ENCODE measurements at places on chromosomes 12 and 14.

- DNase-seq, result no peak
Measured at GRCh38 chr14:92143962-92144361, 22.2 kb downstream of the CPSF2 start.

DNA sequence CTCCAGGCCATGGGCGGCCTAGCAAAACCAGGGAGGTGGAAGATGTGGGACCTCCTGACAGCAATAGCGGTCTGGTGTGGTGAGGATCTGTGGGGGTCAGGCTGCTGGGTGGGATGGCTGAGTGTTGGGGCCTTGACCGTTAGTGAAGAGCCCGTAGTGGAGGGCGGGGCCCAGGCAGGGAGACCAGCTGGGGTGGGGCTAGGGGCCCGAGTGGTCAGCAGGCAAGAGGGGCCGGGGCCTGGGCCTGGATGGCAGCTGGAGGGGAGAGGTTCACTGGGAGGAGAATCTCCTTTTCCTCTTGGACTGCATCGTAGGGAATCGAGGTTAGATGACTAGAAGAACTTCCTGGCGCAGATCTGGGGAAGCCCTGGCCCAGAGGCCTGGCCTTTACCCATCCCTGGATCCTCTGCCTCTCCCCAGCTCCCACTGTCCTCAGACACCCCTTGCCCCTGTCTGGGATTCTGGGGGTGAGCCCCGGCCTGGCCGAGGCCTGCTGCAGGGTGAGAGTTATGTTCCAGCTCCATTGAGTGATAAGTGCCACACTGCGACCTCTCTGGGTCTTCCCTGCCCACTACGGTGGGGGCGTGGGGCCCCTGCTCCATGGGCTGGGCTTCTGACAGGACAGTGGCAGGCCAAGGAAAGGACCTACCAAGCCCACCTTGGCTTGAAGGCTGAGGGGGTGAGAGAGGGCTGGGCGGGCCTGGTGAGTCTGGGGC lies 47.1 kb downstream of the KRT80 start:
- no peak for DNase-seq

- DNase-seq, result no peak
Measured at GRCh38 chr12:22631863-22632463, 7.0 kb downstream of the ETNK1 start.

DNA sequence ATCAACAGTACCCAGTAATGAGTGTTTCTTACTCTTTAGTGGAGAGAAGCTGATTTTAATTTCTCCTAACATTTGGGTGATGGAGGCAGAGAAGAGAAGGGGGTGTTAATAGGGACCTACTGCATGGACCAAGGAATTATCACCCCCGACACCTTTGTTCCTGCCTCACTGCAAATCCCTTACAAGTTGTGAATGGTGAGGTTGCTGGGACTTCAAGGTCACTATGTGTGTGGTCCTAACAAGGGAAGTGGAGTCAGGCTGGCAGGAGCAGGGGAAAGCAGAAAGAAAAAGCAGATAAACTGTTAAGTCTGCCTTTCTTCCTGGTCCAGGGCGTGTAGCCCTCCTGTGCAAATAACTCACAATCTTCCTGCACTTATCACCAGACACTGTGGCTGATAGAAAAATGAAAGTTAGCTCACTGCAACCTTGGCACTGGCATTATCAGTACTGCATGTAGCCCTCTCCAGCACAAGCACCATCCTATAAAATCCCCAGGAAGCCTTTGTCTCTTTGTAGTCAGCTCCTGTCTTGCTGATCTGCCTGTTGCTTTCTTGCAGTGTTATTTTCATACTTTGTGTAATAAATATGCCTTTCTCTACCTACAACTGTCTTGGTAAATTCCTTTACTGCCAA lies 112.3 kb upstream of the DNM1L start:
- DNase-seq, result no peak

DNA sequence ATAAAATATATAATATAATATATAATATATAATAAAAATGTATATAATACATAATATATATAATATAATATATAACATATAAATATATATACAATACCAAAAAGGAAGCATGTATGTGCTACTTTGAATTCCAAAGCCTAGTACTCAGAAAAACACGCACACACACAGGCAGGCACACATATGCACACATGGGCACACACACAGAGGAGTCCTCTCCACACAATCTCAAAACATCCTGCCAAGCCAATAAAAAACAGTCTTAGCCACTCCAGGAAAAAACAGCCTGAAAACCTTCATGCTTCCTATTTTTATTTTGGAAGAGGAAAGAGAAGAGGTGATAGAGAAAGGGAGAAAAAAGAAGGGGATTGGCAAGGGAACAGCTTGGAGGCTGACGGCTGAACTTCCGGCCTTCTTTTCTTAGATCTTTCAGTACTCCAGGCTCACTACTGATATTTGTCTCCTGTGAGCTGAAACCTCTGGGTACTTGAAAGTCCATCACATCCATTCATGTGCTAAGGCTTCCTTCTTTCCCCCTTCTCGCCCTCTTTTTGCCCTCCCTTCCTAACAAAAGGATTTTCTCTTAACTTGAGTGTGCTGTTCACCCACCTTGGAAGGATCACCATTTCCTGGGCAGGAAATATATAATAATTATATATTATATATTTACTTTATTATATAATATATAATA lies 394.2 kb downstream of the NUAK1 start:
- no peak for DNase-seq

- no peak for DNase-seq
Measured at GRCh38 chr12:88036353-88036965, 7.3 kb upstream of the C12orf50 start.

- no peak for DNase-seq
Measured at GRCh38 chr12:69984241-69984640, 159.2 kb downstream of the MYRFL start.

DNA sequence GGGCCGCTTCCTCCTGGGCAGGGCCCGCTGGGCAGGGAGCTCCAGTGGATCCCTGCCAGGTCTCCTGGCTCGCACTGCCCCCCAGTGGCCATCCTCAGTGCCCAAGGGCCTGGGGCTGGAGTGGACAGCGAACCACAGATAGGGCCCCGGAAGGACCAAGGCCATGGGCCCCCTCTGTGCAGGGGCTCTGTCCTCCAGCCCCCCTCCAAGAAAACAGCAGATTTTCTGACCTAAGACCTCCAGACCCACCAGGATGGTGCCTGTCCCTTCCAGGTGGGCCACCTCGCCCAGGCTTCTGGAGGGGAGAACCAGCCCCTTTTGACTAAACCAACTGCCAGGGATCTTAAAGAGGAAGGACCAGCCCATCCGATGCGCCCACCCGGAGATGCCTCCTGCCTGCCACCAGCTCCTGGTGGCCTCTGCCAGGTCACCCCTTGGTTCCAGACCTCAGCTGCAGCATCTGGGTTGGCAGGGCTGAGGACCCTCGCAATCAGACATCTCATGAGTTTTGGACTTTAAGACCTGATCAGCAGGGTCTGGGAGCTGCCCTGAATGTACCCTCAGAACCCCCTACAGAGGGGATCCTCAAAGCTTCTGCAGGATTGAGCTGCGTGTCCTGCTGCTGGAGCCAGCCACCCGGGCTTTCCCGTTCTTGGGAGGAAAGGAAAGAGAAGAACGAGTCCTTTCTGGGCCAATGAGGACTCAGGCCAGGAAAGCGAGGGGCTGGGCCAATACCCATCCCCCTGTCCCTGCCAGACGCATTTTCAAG lies 325.8 kb upstream of the DIO3 start:
- DNase-seq, result no peak

GRCh38 chr14:26794731-26795130 lies 196.9 kb upstream of the NOVA1 start:
- DNase-seq, result no peak

DNA sequence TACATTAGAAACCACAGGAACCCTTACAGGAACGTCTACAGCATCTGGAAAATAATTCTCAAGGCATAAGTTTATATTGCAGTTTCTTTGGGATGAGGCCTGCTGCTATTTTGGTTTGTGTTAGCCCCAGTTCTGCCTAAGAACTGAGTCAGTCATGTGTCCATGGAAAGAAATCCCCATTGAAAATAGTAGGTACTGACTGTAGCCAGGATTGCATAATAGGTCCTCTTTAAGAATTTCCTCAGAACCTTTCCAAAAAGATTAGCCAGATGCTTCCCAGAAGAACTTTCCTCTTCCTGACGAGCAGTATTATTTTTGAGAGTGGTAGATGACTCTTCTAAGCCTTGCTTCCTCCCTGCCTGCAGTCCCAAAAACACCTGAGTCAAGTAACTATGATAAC lies 52.6 kb downstream of the RASSF8 start:
- DNase-seq, result no peak

- DNase-seq, result peak; percentile 42
Measured at GRCh38 chr14:77043984-77044485, 15.5 kb upstream of the IRF2BPL start.

DNA sequence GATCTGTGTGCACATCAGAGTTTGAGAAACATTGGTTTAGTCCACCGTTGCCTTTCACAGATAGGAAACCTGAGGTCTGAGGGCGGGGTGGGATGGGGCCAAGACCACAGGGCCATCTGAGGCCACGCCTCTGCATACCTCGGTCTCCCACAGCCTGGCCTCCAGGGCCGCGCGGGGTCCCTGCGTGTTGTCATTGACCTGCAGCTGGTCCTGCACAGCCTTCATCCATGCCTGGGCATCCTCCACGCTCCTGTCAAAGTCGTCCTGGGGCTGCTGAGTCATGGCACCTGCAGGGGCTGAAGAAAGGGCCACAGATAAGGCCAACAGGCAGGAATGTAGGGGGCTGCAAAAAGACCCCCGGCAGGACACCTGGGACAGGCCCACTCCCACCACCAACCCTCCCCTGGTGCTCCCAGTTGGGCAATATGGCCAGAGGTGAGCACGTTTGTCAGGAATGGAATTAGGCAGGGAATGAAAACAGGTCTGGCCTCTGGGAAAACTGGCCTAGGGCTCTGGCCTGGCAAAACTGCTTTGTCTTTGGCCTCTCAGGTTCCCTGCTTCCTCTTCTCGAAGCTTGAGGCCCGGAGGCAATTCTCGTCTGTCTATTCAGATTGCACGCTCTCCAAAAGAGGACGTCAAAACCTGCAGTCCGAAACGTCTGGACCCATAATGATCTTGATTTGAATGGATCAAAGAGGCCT lies 40.8 kb downstream of the SYNE3 start:
- DNase-seq, result no peak

DNA sequence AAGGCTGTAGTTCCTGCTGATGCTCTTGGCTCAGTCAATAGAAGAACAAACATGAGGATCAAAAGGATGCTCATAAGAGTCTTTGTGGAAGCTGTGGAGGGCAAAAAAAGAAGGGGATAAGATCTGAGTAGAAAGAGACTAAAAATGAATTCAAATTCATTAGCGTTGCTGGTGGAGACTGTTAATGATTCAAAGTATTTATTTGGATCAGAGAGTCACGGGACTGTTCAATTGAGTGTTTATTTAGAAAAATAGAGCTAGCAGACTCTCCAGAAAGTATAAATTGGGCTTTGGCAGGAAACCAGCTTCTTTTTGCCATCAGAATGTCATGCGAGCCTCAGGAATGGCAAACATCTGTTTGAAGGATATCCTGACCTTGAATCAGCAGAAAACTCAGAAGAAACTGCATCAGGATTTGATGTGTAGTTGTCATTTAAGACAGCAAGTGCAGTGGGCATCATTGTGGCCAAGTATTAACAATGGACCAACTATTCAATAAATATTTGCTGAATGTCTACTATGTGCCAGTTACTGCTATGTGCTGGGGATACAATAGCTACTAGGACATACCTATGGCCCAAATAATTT lies 126.4 kb downstream of the TBC1D30 start:
- DNase-seq, result no peak

GRCh38 chr12:2555487-2556082 lies 239.2 kb upstream of the FKBP4 start:
- no peak for DNase-seq

GRCh38 chr14:73888460-73888725 lies 1.7 kb downstream of the ZNF410 start:
- no peak for DNase-seq

DNA sequence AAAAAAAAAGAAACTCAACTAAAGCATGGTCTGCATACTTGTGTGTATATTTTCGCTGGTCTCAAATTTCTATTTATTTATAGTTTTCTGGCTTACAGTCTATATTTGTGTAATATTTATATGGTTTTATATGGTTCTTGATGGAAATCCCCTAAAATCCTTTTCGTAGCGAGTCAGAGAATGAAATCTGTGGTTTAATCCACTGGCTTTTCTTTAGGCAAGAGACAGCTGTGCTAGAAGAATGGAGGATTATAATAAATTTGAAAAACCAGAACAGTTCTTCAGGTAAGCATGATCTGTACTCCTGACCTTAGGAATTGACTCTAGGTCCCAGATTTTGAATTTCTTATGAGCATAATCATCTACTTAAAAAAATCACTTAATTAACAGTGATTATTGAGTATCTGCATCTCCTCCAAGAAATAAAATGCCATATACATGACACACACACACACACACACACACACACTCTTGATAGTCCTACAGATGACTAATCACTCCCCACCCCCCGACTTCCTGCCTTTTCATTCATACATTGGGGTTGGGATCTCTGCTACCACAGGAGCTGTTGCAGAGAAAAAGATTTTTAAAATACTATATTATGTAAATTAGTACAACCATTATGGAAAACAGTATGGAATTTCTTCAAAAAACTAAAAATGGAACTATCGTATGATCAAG lies 113.4 kb downstream of the CRADD start:
- DNase-seq, result no peak

DNA sequence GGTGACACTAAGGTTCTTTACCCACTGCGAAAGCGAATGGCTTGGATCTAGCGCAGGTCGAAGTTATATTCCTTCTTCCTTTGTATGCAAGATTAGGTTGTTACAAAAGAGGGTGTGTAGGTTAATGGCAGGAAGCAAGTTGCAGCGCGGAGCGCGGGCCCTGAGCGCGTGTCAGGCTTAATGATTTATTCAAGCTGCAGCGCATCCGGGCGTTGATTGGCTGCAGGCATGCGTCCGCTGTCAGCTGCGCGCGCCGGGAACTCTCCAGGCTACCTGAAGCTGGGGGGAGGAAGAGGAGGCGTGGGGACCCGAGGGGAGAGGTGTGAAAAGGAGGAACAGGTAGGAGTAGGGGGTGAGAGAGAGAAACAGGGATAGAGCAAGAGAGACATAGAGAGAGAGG lies 7.4 kb downstream of the ASCL1 start:
- peak; percentile 38 for DNase-seq

- no peak for DNase-seq
Measured at GRCh38 chr12:53950437-53950773, 4.3 kb upstream of the HOXC12 start.

- no peak for DNase-seq
Measured at GRCh38 chr12:62689042-62689839, 222.6 kb downstream of the MON2 start.

DNA sequence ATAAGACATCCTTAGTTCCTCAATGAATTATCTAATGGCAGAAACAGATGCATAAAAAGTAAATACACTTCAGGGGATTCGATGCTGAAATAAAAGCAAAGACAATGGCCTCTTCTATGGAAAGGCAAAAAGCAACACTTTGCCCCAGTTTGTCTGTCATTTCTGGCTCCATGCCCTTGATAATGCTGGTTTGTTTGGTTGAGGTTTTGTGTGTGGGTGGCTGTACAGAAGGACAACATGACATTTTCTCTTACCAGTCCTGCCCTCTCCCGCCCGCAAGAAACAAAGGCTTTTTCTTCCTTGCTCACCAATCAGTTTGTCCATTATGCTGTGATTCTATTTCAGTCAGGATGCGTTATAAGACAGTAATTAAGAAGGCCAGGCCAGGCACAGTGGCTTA lies 18.1 kb upstream of the WDR89 start:
- no peak for DNase-seq

Data from SHP77 treated with DMSO at 0.1 percent for 48 hours (cell line).